ENCODE measurements at places on chromosomes 2 and 18.

- DNase-seq = no peak
Measured at GRCh38 chr2:152489364-152489763, 154.4 kb downstream of the FMNL2 start.

GRCh38 chr18:58980991-58981390, 116.3 kb downstream of the ZNF532 start:
- DNase-seq = no peak

DNA sequence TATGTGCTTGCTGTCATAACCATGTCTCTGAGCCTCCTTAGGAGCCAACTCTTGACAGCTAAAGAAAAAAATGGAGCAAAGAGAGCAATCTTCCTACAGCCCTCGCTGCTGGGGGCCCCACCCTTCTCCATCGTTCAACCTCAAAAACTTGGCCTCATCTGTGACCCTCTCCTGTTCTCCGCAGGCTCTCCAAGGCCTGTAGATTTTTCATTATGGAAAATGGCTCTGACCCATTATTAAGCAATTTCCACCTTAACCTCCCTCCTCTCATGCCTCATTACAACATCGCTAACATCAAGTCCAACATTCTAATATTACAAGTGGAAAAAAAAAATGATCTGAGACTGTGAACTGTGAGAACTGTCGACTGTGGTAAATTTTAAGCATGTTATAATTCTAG, 98.7 kb downstream of the SLC8A1 start:
- no peak for DNase-seq

- no peak for DNase-seq
Measured at GRCh38 chr2:24241528-24241927, 66.7 kb downstream of the FAM228A start.

DNA sequence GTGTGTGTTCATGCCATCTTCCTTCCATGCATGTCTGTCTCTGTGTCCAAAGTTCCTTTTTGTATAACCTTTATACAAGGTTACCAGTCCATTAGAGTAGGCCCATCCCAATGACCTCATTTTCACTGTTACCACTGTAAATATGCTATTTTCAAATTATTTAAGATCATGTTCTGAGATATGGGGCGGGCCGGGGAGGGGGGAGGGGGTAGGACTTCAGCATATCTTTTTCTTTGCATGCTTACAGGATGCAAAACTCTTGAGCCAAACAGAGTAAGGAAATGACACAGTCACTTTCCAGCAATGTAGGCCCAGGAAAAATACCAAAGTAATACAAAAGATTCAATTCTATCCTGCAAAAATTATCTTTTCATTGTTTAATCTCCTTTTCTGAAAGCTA, 124.1 kb upstream of the HNRNPA3 start:
- DNase-seq = no peak

- no peak for DNase-seq
Measured at GRCh38 chr2:229531594-229531993, 182.8 kb downstream of the DNER start.

DNA sequence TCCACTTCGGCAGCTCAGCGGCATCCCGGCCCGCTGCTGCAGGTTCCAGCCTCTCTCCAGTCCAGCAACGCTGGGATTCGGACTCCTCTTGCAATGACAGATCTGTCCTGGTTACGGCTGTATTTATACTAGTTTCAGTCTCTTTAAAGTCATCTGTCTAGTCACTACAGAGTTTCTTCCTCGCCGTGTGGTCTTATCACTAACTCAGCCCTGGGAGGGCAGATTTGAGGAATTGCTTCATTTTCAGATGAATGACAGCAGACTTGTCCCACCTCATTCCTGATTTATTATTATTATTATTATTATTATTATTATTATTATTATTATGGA, 2.2 kb downstream of the KLHL29 start:
- no peak for DNase-seq

DNA sequence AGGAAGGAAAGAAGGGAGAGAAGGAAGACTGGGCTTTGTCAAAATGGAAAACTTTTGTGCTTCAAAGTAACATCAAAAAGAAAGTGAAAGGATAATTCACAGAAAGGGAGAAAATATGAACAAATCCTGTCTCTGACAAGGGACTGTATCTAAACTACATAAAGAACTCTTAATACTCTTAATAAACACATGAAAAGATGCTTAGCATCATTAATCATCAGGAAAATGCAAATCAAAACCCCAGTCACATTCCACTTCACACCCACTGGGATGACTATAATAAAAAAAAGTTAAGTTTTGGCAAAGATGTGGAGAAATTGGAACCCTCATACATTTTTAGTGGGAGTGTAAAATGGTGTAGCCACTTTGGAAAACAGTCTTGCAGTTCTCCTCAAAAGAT, 11.8 kb upstream of the ZFP36L2 start:
- no peak for DNase-seq

DNA sequence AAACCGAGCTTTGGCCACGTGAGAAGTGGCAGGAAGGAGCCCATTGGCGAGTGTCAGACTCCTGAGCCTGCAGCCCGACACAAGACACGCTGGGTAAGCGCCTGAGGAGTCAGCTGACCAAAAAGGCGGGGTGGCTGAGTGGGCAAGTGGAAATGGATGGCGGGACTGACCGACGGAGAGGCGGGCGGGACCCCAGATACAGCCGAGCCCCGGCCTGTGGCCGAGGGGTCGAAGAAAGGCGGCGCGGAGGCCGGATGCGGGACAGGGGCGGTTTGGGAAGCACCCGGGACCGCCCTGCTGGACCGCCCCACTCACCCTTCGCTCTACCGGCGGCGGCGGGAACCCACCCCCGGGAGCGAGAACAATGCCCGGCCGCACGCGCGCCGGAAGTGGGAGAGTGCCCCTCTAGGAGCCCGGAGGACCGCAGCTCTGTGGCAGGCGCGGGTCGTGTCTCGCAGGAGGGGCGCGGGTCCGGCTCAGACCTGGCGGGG, 22.8 kb downstream of the ZSCAN30 start:
- DNase-seq = peak; percentile 59

DNA sequence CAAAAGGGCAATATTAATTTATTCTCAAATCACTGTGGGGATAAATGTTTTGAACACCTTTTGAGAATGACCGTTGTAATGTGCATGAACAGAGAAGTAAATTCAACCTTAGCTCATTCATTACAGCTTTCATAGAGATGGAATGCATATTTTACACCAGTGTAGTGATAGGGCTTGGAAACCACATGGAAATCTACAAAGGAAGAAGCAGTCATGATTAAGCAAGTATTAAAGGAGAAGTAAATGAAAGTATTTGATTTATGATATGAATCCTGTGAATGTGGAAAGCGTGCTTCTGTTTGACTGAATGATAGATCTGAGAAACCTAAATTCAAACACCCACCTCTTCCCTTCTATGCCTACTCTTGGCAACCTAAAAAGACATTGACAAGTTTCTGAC, 64.7 kb downstream of the CDH7 start:
- no peak for DNase-seq

DNA sequence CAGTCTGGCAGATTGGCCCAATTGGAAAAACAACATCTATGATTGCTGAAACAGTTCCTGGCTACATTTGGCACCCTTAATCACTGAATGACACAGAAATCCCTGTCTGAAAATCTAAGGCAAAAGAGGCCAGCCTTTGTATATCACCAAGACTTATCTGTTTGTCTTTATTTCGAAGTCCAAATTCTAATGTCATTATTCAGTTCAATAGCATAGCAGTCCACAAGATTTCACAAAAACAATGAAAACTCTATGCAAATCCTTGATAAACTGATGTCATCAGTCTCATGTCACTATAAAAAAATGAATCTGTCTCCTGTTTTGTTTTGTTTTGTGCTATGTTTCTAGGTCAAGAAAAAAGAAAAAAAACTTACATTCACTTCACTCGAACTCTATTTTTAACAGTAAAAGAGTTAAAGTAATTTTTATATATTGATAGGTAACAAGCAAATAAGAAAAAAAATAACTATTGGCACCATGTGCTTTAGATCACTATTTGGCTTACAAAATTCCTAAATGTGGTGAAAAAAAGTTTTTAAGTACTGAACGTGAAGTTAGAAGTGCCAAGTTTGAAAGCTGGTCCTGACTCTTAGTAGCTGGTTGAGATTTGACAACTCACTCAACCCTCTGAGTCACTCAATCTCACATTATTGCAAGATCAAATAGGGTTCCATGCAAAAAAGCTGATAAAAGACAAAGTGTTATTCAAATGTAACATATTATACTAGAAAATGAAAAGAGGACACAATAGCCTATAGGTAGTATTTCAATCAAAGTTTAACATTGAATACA, 359.3 kb downstream of the IRS1 start:
- DNase-seq = no peak

GRCh38 chr2:207149249-207150213, 16.2 kb downstream of the KLF7 start:
- DNase-seq = no peak

DNA sequence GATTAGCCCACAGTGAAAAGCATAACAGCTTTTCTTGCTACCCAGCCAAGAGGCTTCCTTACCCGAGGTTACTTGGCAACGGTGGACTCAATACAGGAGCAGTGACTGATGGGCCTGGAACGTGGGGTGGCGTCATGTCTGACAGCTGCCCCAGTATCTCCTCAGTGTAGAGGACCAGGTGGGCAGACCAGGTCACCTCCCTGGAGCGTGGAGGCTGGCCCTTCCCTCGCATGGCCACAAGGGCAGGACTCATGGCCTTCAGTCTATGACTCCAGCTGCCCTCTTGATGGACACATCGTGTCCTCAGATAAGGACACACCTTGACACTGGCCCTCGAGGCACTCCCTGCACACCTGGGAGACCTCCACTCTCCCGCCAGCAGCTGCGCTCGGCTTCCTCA, 6.4 kb downstream of the ASPRV1 start:
- DNase-seq = no peak

DNA sequence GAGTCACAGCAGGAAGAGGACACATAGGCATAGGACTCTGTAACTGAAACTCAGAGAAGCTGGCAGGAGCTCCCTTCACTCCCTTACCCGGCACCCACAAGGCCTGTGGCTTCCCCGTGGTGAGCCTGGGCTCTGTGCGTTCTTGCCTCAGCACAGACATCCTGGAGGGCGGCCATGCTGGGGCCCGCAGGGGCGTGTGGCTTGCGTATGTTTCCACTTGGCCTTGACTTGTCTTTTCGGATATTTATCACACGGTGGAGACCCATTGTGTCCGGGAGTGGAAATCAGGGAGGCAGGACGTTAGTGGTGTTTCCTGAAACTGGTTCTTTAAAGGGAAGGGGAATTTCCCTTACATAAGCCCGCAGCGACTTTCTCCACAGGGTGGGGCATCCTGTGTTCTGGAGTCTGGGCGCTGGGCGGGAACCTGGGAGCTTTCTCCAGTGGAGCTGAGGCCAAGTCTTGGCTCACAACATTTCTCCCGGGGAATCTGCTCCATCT, 49.9 kb upstream of the EML6 start:
- DNase-seq = no peak
